ENCODE measurements at places on chromosomes 7 and 10.

GRCh38 chr7:38398725-38399321 lies 125.4 kb upstream of the TARP start:
- no peak for DNase-seq

- no peak for DNase-seq
These were observed 399.5 kb upstream of the CELF2 start for GRCh38 chr10:10618139-10618538.

DNA sequence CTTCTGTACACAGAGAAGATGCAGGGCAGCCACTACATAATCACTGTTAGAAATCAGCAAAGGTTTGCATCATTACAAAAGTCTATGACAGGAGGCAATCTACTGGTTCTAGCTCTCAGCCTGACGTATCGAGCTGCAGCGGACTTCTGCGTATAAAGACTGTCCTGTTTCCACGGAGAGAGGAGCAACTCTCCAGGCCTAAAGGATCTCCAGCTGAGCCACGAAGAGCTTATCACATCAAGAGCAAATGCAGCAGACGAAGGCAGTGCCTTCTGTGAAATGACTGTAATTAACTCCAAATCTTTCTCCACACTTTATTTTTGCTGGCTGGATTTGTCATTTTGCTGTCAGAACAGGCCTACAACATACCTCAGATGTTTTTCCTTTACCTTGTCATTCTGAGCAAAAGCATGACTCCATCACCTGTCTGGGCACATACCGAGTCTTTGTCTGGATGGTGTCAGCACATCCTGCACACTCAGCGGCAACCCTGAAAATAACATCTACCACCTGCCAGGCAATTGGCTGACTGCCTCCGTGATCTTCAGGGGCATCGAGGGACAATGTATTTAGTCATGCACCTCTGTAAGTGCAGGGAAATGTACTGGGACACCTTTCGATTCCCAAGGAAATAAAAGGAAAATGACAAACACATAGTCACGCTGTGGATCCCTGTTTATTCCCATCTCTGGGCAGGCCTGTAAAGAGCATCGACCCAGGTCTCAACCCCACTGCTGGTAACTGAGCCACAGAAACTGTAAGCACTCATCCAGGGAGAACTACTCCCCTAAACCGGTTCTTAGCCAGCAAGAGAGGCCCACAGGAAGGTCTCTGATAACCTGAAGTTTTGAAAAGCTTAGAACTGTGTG lies 26.3 kb upstream of the SH3PXD2A start:
- DNase-seq = no peak

DNA sequence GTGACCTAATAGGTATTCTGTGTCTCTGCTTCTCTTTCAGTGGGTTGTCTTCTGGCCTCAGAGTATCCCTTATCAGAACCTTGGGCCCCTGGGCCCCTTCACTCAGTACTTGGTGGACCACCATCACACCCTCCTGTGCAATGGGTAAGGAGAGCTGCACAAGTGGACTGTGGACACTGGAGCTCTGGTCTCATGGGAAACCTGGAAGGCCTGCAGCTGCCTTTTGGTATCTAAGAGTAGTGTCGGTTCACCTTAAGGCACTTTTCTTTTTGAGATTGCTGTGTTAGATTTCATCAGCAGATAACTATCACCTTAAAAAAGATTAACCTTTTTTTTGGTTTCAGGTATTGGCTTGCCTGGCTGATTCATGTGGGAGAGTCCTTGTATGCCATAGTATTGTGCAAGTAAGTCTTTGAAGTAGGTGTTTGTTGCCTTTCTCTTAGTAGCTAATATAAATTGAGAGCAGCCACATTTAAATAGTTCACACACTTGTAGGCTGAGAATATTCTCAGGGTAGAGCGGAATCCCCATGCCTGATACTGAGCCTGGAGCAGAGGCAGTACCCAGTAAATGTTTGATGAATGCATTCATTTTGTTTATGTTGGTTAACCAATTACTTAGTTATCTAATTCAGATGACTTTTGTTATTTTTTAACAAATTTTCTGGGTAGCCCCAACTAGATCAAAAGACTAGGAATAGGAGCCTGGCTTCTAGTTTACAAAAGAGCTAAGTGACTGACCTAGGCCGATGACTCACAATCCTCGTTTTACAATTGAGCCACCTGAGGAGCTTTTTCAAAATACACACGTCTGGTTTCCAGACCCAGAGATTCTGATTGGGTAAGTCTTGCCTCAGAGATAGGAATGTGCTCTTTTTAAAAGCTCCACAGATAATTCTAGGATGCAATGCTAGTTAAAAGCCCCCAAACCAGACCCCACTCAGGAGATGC lies 3.6 kb downstream of the TMEM254 start:
- no peak for DNase-seq

GRCh38 chr10:119303886-119304285 lies 96.5 kb downstream of the GRK5 start:
- no peak for DNase-seq

DNA sequence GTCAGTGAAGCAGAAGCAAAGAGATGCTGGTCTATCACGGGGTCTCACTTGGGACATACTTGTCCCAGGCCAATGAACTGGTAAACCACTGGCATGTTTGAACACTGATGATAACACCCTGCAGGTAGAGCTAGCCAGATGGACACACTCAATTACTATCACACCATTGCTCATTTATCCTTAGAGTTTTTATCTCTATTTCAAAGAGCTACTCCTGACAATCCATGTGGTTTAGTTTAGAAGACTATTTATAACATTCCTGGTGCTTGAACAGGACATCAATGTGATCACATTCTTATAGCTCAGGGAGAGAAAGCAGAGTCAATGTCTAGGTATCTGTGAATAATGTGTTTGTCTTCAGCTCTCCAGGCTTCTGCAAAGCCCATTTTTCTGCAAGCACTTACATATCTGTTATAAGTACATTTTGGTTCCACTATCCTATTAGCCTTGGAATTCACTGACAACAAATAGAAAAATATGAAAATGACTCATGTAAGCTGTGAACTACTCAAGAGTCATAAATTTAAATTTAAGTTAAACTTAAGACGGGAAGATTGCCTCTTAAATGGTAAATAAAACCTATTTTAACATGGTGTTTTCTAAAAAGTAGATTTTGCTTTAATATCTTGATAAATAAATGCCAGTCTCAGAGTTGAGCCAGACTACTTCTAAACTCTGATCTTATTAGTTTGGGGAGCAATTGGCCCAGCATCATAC lies 106.7 kb upstream of the MBL2 start:
- DNase-seq = no peak

- no peak for DNase-seq
These were observed 232.8 kb upstream of the TEX47 start for GRCh38 chr7:89028319-89028718.

GRCh38 chr7:7565746-7566650 lies 686 bp upstream of the MIOS start:
- DNase-seq = no peak

DNA sequence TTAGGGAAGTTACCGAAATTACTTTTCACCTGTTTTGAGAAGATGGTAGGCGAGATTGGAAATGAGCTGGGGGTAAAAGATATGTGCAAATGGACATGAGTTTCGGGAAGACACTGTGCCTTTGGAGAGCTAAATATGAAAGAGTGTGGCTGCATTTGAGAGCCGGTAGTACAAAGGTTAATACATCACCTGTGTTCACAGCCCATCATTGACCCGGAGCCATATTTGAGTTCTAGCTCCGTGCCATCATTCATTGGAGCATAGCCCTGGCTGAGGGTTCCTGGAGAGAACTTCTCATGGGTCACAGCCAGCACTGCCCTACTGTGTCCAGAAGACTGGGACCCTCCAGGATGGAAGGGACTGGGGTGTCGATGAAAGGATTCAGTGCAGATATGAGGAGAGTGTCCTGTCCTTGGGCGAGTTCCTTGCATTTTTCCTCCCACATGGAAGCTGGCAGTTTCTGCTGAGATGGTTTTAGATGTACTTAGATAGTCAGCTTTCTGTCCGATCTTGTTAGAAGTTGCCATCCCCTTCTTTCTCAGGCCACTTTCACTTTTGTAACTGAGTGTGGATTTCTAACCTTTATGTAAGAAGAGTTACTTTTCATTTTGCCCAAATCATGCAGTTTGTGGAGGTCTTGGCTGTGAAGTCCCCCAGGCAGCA lies 138.8 kb downstream of the JCAD start:
- no peak for DNase-seq

- no peak for DNase-seq
These were observed 10.2 kb downstream of the MLXIPL start for GRCh38 chr7:73613954-73614735.

DNA sequence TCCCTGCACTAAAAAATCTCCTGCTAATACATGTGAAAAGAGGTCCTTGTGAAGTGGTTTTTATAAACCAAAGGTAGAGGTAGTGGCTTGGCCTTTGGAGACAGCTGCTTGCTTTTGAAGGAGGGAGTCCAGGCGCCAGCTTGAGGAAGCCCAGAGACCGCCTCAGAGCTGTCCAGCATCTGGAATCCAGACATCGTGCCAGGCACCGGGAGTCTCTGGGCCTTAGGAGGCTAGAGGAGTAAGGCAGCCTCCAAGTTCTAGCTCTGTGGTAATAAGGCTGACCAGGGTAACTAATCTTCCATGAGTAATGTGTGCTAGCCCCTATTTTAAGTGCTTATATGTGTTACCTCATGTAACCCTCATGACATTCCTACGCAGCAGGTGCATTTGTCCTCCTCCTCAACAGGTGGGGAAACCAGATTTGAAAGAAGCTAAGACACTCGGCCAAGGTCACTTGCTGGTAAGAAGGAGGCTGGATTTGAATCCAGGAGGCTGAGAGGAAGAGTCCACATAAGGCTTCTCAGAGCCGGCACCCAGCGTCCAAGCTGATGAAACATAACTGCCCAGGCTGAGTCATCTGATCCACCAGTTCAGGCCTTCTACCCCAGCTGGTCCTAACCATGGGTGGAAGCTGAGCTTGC lies 26.1 kb downstream of the PRLHR start:
- DNase-seq = no peak

DNA sequence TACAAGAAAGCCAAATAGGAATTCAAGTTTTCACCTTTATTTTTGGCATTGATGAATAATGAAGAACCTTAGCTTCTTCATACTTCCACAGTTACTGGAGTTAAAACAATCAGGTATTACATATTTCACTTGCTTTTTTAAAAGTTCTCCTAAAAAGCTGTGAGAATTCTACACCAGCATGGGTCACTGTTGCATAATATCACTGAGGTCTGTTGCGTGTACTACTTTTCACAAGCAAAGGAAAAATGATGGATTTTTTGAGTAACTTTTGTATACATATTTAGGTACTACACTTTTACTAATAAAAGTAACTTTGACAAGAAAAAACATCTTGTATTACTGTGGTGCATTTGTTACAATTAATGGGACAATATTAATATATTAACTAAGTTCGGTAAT lies 15.2 kb downstream of the FAM24B start:
- DNase-seq = no peak

- DNase-seq = no peak
These were observed 13.1 kb downstream of the AVPI1 start for GRCh38 chr10:97673736-97674525.

- no peak for DNase-seq
These were observed 56.1 kb downstream of the ZNF92 start for GRCh38 chr7:65429642-65430343.

DNA sequence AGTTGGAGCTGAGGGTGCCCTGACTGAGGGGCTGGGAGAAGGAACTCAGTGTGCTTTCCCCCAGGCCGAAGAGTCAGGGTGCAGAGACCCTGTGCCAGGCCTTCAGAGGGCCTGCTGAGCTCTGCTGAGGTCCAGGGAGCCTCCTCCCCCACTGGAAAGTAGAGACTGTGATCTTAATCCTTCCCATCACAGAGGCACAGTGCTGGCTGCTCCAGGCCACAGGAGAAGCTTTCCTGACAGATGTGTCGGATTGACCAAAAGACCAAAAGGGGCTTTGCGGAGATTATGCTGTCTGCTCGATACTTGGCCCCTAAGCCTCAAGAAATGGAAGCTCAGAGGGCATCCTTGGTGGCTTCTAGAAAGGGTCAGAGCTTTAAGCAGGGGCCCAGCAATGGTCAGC lies 32.9 kb upstream of the BTRC start:
- no peak for DNase-seq

- no peak for DNase-seq
These were observed 182.8 kb downstream of the MAD1L1 start for GRCh38 chr7:2049782-2050510.

DNA sequence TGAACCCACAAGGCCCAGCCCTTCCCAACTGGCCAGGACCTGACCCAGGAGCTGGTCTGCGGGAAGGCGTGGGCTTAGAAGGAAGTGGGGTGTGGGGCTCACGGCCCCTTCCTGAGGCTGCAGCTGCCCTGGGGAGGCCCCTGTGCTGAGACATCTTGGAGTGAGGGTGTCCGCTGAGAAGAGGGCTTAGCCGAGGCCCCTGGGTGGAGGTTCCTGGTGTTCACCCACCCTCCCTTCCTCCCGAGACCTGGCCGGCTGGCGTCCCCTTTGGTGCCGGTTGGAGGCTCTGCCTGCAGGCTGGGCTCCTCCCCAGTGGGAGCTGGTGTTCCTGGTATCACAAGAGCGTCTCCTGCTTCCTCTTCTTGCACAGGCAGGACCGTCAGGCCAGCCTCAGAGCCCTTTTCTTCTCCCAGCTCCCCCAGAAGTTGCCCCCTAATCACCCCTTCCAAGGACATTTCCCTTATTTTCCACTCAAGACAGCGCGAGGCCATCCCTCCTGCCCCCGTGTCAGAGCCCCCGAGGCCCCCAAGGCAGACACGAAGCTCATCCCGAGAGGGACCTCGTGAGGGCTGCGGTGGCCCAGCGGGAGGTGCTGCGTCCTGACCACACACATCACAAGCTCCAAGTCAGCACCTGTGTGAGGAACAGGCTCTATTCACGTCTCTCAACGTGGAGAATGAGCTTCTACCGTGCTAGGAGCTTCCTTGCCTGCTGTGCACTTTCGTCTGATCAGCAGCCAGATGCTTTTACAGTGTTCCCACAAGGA lies 25.1 kb upstream of the FAM20C start:
- no peak for DNase-seq

GRCh38 chr7:114818501-114818900 lies 103.4 kb upstream of the MDFIC start:
- no peak for DNase-seq

DNA sequence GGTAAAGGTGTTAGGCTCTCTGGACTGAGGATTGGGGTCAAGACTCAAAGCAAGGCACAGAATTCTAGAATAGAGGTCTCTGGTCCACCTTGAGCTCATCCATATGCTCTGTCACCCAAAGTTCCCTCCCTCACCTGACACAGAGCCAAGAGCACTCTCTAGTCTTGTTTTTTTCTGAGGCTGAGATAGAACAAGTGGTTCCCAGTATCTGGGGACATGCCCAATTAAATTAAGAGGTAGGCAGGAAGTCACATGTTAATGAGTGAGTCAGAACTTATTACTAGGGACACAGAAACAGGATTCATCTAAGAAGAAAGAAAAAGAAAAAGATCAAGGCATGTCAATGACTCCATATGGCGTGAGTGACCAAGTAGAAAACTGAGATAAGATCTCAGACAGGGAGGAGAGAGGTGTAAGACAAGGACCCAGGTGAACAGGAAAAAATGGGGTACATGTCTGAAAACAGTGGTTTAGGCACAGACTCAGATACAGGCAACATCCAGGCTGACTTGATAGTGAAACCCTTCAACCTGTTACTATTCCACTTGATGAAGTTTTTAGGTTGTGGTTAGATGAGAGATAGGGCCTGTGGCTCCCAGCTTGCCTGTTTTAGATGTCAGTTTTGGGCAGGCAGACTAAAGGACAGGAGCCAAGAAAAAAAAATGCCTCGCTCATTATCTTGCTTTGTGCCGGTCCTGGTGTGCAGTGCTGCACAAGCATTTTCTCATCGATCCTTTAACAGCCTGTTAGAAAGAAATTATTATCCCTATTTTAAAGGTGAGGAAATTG lies 609.9 kb downstream of the CCSER2 start:
- no peak for DNase-seq

All from stimulated activated CD4-positive, alpha-beta T cell treated with anti-CD3 and anti-CD28 coated beads, Interleukin-12 subunit alpha, Interleukin-12 subunit beta, amount 100 ng/mL, for 48 hours (primary cell).